Cortex of kidney (tissue), 1 donor: ENCODE measurements at places on chromosomes 3 and 15.

DNA sequence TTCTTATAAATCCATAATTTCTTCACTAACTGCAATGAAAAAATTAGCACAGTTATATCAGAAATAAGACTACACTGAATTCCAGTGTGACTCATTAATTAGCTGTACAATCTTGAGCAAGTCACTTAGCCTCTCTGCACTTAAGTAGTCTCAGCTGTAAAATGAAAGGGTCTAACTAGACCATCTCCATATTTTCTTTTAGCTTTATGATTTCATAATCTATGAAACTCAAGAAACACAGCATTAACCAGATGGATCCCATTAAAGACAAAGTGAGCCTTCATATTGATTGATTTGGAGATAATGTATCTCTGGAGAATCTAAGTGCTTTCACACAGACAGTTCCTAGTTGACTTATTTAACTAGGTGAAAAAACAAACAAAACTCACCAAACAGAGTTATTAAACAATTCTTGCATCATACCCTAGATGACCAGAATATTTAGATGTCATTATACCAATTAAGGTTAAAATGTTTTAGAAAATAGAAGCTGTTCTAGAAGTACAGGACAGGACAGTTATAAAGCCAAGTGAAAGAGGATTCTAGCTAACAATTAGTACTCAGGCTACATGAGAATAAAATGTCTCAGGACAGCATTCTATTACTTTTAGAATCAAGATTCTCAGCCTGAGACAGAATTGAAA is 11.2 kb downstream of the CSNK1G1 start:
- no peak for DNase-seq

DNA sequence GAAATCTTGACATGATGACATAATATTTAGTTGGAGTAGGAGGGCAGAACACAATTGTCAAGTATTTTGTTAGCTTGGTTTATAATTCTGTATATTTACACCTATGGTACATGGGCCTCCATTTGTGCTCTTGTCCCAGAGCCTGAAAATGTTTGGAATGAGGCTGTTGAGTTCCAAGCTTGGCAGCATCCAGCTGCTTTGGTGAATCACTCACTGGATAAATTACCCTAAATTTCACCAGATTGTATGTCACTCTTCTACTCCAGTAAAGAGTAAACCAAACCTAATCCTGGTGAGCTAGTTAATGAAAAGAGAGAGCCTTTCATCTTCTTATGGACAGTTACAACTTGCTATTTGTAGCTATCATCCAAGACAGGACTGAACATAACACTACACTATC is 928.7 kb downstream of the DIPK2A start:
- DNase-seq = no peak

GRCh38 chr3:6448011-6448410 is 412.9 kb upstream of the GRM7 start:
- DNase-seq = no peak

GRCh38 chr3:105719791-105720190 is 149.0 kb downstream of the CBLB start:
- DNase-seq = no peak

- no peak for DNase-seq
Measured at GRCh38 chr3:139670196-139670595, 7.6 kb downstream of the NMNAT3 start.

DNA sequence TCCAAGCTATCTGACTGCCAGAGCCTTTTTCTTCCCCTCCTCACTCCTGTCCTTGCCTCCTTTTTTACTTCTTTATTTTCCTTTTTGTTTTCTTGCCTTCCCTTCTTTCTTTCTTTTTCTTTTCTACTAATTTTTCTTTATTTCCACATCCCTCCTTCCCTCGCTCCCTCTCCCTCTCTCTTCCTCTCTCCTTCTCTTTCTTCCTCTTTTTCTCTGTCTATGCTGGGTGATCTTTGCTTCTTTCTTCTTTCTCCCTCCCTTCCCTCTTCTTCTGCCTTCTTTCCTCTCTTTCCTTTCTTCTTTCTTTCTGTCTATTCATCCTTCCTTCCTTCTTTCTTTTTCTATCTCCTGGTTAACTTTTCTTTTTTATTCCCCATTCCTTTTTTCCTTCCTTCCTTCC is 564.8 kb downstream of the NSUN3 start:
- DNase-seq = no peak

DNA sequence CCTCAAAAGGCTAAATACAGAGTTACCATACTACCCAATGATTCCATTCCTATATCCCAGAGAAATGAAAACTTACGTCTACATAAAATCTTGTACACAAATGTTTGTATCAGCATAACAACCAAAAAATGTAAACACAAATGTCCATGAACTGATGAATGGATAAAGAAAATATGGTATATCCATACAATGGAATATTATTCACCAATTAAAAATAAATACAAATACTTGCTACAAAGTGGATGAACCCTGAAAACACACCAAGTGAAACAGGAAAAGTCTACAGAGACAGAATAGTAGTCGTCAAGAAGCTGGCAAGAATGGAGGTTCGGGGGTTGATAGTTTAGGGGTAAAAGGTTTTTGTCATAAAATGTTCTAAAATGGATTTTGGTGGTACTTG is 54.0 kb upstream of the ANKRD28 start:
- no peak for DNase-seq
